ENCODE measurements at places on chromosomes 16 and 17.

- DNase-seq, result no peak
Measured at GRCh38 chr16:55001931-55002330, 71.3 kb downstream of the IRX5 start.

- no peak for DNase-seq
Measured at GRCh38 chr16:87698241-87698640, 67.5 kb downstream of the KLHDC4 start.

DNA sequence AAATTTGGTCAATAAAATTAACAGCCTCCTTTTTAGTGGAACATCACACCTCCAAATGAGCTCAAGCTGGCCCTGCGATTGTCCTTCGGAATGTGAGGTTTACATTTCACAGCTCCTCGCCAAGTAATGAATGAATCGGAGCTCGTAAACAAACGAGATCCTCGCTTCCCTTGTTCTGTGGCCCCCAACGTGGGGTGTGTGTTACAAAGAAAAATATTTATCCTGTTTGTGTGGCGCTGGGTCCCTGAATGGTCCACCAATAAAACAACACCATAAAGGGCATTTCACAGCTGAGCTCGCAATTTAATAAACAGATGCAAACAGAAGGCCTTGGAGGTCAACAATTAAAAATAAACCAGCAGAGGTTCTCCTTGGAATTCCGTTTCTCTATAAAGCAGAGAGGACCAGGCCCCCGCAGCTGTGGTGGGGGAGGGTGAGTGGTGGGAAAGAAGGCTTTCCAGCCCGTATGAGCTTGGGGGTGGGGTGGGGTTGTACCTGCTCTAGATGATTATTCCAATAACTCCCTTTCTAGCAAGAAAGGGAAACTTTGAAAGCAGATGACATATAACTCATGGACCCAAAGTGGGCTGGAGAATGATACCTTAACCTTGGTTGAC is 393.9 kb upstream of the SALL1 start:
- no peak for DNase-seq

GRCh38 chr16:30728899-30729672 is 19.1 kb upstream of the PHKG2 start:
- no peak for DNase-seq

GRCh38 chr17:79979221-79979741 is 56.4 kb downstream of the TBC1D16 start:
- DNase-seq, result no peak

GRCh38 chr17:64767269-64767997 is 105.3 kb upstream of the SMURF2 start:
- DNase-seq, result no peak

DNA sequence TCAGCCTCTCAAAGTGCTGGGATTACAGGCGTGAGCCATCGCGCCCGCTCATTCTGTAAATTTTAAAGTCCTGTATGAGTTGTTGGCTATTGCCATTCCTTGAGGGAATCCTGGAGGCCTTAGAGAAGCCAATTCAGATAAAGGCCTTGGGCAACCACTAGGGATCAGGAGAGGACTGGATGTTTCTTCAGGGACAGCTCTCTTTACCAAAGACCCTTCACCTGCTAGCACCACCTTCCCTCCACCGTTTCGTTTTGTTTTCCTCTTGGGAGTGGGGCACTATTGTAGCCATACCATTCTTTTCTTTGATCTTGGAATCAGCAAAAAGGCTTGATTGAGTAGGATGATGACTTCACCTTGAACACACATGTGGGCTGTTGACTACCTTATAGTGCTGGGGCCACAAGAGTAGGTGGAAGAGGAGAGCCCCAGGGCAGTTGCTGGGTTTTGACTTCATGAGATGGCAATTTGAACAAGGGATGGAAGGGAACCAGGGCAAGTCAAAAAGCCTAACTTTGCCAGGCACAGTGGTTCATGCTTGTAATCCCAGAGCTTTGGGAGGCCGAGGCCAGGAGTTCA is 7.0 kb upstream of the ANKRD40CL start:
- DNase-seq, result no peak

DNA sequence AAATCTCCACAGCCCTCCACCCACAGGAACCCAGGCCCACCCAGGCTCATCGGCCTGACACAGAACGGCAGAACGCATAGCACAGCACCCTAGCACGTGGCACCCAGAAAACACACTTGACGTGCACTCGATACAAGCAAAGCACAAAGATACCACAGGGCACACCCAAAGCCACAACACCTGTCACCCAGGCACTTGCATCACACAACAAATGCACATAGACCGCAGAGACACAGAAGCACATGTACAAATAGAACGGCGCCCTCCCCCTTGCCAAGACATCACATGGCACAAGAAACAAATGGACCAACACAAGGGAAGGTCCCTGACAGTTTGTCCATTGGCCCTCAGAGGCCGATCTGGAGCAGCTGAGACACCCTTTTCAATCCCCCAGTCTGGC is 147.7 kb upstream of the WSCD1 start:
- no peak for DNase-seq

- no peak for DNase-seq
Measured at GRCh38 chr16:86158688-86159360, 259.9 kb downstream of the IRF8 start.

DNA sequence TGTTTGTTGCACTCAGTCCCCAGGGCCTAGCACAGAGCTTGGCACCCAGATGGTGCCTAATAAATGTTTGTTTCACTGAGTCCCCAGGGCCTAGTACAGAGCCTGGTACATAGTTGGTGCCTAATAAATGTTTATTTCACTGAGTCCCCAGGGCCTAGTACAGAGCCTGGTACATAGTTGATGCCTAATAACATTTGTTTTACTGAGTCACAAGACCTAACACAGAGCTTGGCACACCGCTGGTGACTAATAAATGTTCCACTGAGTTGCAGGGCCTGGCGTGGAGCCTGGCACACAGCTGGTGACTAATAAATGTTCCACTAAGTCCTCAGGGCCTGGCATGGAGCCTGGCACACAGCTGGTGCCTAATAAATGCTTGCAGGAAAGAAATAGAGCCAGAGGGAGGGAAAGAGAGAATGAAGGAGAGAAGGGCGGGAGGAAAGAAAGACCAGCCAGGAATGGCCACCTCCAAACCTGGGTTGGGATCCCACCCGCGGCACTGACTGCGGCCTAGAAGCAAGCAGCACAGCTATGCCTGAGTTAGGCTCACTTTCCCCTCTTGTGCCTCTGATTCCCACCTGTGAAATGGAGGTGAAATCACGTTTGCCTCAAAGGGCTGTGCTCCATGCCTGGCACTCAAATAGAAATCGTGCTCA is 7.5 kb downstream of the SLC5A11 start:
- DNase-seq, result no peak

DNA sequence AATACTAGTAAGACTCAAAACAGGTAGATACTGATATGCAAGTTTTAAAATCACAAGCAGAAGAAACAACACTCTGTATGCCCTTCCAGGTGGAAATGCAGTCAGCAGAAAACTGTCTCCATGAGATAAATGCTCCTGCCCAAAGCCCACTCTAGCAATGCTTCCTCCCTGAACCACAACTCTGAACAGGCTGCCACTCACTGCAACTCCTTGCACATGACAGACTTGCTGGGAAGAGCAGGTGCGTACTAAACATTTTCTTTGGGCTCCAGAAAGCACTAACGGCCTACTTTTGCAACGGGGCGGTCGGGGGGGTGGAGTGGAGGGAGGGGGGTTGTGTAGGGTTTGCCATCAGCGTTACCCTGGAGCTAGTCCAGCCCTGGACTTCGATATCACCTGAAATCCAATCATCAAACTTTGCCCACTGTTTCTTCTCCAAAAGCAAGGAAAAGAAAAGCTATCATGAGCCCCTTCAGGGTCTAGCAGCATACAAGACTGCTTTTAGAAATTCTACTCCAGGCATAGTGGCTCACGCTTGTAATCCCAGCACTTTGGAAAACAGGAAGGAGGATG is 46.1 kb downstream of the ANKRD11 start:
- no peak for DNase-seq

GRCh38 chr17:48100591-48101011 is 677 bp downstream of the CBX1 start:
- DNase-seq, result no peak

DNA sequence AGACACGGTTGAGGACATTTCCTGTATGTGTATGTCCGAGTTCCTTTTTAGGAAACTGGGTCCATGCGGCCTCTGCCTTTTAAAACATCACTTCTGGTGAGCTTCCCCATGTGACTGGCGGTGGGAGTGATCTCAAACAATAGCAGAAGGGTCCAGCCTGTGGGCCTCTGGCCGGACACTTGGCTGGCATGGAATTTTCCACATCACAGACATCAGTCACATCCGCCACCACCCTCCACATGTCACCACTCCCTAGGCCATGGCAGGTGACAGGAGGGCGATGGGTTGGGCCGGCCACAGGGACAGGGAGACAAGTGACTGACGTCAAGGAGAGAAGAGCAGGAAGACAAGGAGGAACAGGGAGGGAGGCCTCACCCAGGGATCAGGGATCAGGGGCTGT is 83.7 kb downstream of the DNAH17 start:
- DNase-seq, result no peak

GRCh38 chr16:88759245-88759975 is 25.6 kb downstream of the PIEZO1 start:
- peak; percentile 53 for DNase-seq

GRCh38 chr16:67663151-67663876 is 2.6 kb downstream of the PARD6A start:
- DNase-seq, result peak; percentile 58

DNA sequence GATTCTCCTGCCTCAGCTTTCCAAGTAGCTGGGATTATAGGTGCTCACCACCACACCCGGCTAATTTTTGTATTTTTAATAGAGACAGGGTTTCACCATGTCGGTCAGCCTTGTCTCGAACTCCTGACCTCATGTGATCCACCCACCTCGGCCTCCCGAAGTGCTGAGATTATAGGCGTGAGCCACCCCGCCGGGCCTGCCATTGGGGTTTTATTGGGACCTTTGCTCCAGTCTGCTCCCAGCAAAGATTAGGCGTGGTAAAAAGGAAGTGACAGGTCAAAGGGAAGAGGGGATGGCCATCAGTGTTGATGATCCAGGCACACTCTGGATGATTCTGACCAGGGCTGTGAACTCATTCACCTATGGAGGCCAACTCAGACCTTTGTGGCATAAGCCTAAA is 20.5 kb downstream of the MYLK3 start:
- DNase-seq, result no peak

DNA sequence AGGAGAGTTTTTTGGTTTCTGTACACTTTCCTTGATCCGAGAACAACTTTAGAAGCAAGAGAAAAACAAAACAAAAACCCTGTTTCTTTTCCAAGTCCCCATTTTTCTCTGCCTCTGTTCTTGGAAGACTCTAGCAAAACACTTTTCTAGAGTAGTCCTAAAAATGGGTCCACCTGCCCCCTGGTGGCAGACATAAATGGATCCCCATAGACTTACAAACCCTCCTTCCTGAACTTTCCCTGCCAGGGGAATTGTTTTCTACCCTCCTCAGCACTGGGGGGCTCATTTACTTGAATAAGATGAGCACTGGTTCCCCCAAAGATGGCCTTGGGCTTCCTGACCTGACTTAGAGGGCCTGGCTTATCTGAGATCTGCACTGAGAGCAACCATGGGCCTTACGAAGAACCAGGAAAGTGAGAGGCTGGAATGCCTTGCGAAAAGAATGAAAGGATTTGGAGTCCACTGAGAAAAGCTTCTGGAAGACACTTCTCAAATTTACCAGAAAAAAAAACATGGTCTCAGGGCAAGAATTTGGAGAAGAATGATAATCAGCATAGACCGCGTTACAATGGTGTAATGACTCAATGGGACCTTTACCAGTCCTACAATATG is 48.0 kb upstream of the CDYL2 start:
- DNase-seq, result no peak

DNA sequence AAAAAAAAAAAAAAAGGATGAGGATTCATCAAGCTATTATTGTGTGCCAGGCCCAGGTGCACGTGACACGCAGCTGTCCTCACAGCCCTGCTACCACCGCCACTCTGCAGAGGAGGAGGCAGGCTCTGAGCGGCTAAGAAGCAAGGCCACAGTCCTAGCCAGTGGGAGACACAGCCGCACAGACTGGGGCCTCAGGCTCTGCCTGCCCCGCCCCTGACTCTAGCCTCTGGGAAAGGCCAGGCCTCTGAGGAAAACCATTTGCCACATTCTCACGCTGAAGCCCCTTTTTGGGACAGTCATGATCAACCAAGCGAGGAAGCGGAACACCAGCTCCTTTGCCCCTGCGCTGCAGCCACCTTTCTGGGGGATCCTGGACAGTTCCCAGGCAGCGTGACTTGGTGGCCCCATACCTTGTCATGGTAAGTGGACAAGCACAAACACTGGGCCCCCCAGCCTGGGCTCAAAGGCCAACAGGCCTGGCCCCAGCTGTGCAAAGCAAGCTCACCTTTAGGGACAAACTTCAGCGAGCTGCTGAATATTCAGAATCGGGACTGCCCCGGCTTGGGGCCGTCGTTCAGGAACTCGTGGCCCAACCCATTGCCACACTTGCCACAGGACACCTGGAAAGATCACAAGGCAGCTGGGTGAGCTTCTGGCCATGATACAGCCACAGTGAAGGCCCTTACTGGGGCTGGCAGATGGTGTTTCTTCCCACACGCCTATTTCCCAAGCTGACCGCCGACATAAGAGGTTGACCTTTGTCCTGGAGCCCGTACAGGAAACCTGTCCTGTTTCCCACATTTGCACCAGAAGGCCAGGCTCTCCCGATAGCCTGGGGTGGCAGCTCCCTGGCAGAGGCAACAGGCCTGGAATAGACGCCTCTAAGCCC is 2.5 kb downstream of the MSRB1 start:
- DNase-seq, result no peak

DNA sequence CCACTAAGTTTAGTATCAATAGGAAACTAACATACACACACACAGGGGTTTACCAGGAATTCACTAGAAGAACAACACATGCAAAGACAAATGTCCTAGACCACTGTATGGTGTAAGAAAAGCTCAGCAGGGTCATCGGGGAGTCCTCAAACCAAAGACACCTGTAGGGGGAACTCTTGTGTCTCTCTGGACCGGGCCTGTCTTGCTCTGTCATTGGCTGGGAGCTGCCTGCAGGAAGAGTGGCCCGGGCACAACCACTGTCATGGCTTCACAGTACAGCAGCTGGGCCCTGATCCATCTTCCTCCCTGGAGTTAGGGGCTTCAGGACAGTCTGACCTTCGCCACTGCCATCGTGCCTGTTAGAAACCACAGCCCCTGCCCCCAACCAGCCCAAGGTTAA is 263.6 kb upstream of the DYNLRB2 start:
- no peak for DNase-seq

DNA sequence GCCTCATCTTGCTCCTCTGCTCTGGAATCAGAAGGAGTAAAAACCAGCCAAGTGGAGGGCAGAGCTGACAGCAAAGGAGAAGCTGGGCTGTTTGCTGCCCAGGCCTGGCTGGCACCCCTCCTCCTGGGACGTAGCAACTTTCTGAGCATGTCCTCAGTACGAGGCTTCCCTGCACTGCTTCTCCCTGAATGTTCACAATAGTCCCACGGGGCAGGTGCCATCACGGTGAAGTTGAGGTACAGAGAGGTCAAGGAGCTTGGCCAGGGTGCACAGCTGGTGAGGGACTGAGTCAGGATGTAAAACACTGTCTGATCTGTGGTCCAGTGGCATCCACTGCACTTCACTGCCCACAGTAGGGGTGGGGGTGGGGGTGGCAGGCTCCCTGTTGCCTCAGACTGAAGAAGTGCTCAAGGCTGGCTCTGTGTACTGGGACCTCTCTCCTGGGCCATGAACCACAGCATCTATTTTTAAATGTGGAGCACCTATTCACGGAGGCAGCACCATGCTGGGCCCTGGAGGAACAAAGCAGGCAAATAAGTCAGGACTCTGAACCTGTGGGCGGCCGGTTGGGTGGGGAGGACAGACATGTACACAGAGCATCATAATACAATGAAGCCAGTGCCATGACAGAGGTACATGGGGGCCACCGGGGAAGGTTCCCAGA is 369.5 kb downstream of the SEC14L1 start:
- no peak for DNase-seq

GRCh38 chr17:68011199-68011665 is 15.0 kb upstream of the C17orf58 start:
- DNase-seq, result peak; percentile 74

GRCh38 chr17:35731239-35731916 is at the start of gene RASL10B:
Gene RASL10B, plus strand, starts transcription at chr17:35731639. Its CDS starts 3,546 bp downstream, at chr17:35735185.
- peak; percentile 67 for DNase-seq

Measured in stimulated activated CD4-positive, alpha-beta T cell treated with anti-CD3 and anti-CD28 coated beads, Interleukin-2, amount 100 ng/mL, for 24 hours (primary cell).